ENCODE measurements at places on chromosomes 4 and X. TPM values are rescaled to one million over a fixed set of nuclear protein-coding genes. Genes with fewer than 3 reads are reported as not detected.

MAOA gene
- total RNA-seq = 11.6 TPM

FATE1 gene
- total RNA-seq = 0.20 TPM

FGF2 gene
- total RNA-seq = 11.1 TPM

ZCCHC12 gene
- 0.39 TPM for total RNA-seq

BDH2 gene
- total RNA-seq = 43.4 TPM

NDP gene
- total RNA-seq = 3.6 TPM

CAMK2D gene
- total RNA-seq = 92.6 TPM

- DNase-seq = no peak
These were observed 111.0 kb downstream of the EFNB1 start for GRCh38 chrX:68939868-68940267.

- no peak for DNase-seq
These were observed 36.6 kb upstream of the PTPN13 start for GRCh38 chr4:86557526-86557925.

DNA sequence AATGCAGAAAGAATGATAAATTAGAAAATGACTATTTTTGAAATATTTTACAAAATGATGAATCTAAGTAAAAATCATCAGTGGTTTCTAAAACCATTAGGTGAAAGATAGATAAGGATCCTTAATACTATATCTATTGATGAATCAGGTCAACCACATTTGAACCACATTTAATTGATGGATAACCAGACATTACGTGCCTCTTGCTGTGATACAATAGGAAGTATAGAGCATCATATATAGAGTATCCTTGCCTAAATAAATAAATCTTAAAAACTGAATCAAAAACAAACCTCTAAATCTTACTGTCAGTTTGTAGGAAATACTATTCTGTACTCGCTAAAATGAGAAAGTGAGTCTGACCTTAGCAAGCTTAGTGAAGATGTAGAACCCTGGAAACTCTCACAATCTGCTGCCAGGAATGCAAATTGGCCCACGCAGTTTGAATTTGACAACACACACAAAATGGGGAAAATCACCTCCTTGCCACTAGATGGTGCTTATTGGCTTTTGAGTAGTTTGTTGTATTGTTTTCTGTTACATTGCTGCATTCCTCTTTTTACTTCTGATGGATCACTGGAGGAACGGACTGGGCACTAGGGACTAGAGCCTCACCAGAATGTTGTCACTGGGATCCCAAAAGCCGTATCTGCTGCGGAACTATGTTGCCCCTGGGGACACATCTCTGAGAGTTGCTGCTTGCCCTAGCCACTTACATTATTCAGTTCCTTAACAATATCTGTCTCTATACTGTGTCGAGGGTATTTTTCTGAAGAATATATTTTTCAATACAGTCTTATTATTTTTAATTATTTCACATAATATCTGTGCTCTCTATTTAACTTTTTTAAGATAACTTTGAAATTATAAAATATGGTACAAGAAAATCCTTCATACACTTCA, 25.4 kb upstream of the SLAIN2 start:
- DNase-seq = peak; percentile 39

GRCh38 chr4:43345323-43345925, 452.9 kb downstream of the GRXCR1 start:
- no peak for DNase-seq

DNA sequence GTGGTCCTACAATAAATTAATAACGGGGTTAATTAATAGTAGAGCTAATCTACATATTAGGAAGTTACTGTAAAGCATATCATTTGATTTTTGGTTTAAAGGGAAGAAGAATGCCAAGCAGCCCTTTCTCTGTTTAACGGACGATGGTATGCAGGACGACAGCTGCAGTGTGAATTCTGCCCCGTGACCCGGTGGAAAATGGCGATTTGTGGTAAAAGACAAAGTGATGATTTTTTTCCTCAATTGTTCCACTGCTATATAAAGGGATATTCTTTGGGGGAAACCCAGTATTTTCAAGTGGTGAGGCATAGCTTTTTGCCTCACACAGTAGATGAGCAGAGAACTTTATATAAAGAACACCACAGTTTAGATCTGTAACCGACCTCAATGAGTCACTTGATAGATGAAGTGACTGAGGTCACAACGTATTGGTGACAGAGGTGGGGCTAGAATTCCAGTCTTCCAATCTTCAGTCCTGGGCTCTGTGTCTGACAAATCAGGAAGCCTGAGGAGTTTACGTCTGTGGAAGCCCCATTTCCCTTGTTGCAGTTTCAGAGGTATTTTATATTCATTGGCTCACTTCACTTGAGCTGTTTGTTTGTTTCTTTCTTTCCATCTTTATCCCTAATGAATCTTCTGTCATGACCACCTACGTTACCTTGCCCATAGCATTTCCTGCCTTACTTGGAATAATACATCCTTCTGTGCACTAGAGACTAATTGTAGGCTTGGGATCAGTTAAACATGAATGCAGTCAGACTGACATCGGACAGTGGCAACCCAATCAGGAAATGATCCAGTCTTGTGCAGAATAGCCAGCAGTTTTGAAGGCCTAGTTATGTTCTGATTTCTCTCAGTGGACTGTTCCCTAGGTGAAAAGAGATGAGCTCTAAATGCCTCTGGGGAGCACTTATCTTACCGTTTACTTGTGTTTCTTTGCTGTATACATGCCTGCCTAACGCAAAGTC, 30.1 kb downstream of the ZRSR2 start:
- DNase-seq = no peak

DNA sequence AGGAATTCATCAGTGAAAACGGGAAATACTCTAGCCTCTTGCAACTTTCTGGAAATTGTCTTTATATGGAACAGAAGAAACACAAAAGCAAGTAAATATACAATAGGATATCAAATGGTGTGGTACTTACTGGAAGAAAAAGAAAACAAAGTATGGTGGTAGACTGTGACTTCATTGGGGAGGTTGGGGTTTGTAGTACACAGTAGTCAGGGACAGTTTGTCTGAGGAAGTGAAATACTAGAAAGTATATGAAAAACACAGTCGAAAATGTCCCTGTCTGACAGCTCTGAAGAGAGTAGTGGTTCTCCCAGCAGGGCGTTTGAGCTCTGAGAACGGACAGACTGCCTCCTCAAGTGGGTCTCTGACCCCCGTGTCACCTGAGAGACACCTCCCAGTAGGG, 390.0 kb upstream of the NWD2 start:
- no peak for DNase-seq

DNA sequence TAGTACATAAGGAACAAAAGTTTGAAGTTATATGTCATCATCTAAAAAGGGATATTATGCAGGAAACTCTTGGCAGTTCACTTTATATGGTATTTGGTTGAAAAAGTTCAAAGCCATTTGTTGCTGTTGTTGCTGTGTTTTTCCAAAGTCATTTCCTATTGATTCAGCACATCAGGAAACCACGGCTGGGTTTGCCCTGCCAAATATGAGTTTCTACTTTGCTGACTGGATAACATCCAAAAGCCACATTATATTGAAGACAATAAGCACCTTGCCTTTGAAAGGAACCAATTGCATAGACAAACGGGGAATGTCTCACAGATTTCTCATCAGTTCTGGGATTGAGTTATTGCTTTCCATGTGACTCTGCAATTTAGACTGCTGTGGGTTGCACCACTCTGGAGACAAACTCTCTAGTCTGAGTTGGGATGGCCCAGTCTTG, 206.1 kb downstream of the SLC39A8 start:
- DNase-seq = peak; percentile 37

GRCh38 chrX:1529756-1530155, 7.2 kb downstream of the P2RY8 start:
- no peak for DNase-seq

GRCh38 chr4:42715807-42716482, 59.0 kb upstream of the ATP8A1 start:
- no peak for DNase-seq
